Heart right ventricle (tissue), 16 donors: ENCODE measurements at places on chromosomes 4 and X. TPM values are rescaled to one million over a fixed set of nuclear protein-coding genes. Genes with fewer than 3 reads are reported as not detected.
A peak's percentile ranks its signal among the peaks of the same experiment; 100 is the strongest.

DNA sequence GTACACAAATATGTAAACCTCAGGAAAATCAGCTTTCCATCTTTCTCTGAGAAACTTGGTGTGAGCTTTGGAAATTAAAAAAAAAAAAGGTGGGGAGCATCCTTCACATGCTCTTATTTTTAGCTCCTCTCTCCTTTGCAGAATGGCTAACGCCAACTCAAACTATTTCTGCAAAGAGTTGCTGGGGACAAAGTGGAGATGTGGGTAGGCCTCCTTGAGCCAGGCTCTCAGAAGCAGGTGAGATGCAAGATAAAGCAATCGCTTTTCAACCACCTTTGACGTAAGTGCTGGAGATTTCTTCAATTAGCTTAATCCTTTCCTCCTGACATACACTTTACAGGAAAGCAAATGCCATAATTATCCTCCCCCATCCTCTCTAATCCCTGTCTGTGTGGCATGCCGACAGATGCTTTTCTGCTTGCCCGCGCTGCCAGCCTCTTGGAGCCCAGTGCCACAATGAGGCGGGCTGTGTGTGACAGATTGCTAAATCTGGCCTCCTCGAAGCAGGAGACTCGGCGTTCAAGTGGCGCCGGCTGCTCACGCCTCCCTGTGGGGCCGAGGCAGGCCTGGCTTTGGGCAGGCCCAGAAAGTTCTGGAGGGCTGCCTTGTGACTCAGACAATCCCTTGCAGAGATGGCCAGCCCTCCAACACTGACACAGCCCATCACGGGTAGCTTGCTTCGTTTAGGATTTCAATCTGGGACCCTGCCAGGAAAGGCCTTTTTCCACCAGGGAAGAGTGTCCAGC is 64.9 kb upstream of the SOD3 start:
- H3K4me3 ChIP-seq = no peak overlapping the region
- H3K36me3 ChIP-seq = no peaks in the 10 kb centered on the region
- H3K27me3 ChIP-seq = peaks cover 4% of the 10 kb centered on the region
- peak; percentile 54 for DNase-seq
- H3K27ac ChIP-seq = no peak overlapping the region
- H3K4me1 ChIP-seq = no peaks in the 10 kb centered on the region

Gene RBM47
- 1.8 TPM for polyA plus RNA-seq

DNA sequence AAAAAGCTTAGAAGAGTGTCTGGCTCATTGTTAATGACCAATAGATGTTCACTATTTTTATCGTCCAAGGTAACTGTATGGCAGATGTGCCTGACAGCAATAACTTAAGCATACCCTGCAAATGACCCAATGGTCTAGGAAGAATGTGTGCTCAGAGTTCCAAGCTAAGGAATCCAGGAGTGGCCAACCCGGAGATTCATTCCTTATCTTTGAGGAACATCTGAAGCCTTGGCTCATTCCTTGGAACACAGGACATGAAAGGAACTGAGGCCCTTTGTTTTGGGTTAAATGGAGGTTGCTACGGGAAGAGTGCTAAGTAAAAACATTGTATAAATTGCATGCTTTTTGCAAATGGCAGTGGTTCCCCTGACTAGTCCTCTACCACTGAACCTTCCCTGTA is 38.9 kb upstream of the EFNB1 start:
- DNase-seq = no peak
- no peaks in the 10 kb centered on the region for H3K4me1 ChIP-seq
- no peaks in the 10 kb centered on the region for H3K36me3 ChIP-seq
- no peaks in the 10 kb centered on the region for H3K27me3 ChIP-seq

DNA sequence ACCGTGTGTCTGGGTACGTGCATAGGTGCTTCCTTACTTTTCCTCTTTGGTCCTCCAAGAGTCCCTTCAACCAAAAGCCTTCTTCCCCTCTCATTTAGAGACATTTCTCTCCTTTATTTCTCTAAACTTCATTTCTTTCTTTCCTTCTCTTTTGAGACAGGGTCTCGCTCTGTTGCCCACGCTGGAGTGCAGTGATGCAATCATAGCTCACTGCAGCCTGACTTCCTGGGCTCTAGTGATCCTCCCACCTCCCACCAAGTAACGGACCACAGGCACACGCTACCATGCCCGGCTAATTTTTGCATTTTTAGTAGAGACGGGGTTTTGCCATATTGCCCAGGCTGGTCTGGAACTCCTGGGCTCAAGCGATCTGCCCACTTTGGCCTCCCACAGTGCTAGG is 42.2 kb downstream of the ACOX3 start:
- DNase-seq = no peak
- H3K4me3 ChIP-seq = no peak overlapping the region
- peaks cover 4% of the 10 kb centered on the region for H3K36me3 ChIP-seq
- H3K4me1 ChIP-seq = peaks cover 27% of the 10 kb centered on the region
- H3K27me3 ChIP-seq = no peaks in the 10 kb centered on the region

Gene NIPAL1
- 0.17 TPM for polyA plus RNA-seq
